ENCODE measurements at places on chromosomes 1 and 21. TPM values are rescaled to one million over a fixed set of nuclear protein-coding genes. Genes with fewer than 3 reads are reported as not detected.

The FAM163A gene
- total RNA-seq = not detected

The NR0B2 gene
- not detected for total RNA-seq

The TMPRSS15 gene
- total RNA-seq = not detected

The ACTL8 gene
- 0.11 TPM for total RNA-seq

The BMP8A gene
- not detected for total RNA-seq

The NES gene
- total RNA-seq = 0.26 TPM

The SPATA46 gene
- not detected for total RNA-seq

The S100A3 gene
- 2.0 TPM for total RNA-seq

The DIO1 gene
- total RNA-seq = not detected

The AADACL3 gene
- not detected for total RNA-seq

The OR2T11 gene
- not detected for total RNA-seq

The APCS gene
- total RNA-seq = not detected

The LCE1A gene
- not detected for total RNA-seq

The TMEM125 gene
- total RNA-seq = not detected

The RPE65 gene
- total RNA-seq = not detected

The PLA2G2A gene
- 4.3 TPM for total RNA-seq

Data from articular chondrocyte of knee joint (primary cell).